ENCODE measurements at places on chromosomes 2 and 18.

DNA sequence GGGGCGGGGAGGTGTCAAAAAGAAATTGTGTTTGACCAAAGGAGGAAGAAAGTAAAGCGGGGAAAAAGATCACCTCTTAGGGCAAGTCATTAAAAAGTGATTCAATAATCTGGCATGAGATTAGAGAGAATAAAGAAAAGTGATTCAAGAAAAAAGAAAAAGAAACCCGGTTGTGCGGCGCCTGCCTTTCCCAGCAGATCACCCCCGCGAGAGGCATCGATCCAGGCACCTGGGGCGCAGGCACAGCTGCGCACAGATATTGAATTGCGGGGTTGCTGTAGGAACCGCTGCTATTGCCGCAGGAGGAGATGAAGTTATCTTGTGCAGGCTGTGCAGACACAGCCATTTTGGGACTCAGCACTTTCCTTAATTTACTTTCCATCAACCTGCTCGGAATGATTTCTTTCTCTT lies 71.2 kb downstream of the PLB1 start:
- DNase-seq: no peak

- no peak for DNase-seq
These were observed 66.7 kb downstream of the ASB1 start for GRCh38 chr2:238493411-238493810.

GRCh38 chr2:174577967-174578589 lies 19.5 kb downstream of the WIPF1 start:
- peak; percentile 55 for DNase-seq

- DNase-seq: no peak
These were observed 68.9 kb downstream of the PRPF40A start for GRCh38 chr2:152648336-152648735.

GRCh38 chr2:172634477-172634876 lies 78.6 kb downstream of the PDK1 start:
- no peak for DNase-seq

DNA sequence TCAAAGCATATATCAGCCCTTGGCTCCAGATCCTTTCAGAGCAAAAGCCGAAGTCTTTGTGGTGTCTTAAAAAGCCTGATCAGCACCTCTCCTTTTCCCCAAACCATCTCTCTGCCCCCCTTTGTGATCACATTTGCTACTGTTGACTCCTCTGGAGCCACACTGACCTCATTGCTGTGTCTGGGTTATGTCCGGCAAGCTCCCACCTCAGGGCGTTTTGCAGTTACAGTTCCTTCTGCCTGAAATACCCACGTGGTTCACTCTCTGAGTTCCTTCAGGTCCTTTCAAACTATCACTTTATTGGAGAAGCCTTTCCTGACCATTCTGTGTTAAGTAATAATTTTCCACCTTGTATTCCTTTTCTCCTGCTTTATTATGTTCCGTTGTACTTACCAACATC lies 11.8 kb downstream of the C2orf69 start:
- DNase-seq: no peak

- no peak for DNase-seq
These were observed 90.6 kb downstream of the GLI2 start for GRCh38 chr2:120826260-120826648.

- no peak for DNase-seq
These were observed 200.0 kb downstream of the ZNF407 start for GRCh38 chr18:74797577-74798151.

GRCh38 chr2:133774654-133775015 lies 206.4 kb upstream of the NCKAP5 start:
- DNase-seq: no peak

DNA sequence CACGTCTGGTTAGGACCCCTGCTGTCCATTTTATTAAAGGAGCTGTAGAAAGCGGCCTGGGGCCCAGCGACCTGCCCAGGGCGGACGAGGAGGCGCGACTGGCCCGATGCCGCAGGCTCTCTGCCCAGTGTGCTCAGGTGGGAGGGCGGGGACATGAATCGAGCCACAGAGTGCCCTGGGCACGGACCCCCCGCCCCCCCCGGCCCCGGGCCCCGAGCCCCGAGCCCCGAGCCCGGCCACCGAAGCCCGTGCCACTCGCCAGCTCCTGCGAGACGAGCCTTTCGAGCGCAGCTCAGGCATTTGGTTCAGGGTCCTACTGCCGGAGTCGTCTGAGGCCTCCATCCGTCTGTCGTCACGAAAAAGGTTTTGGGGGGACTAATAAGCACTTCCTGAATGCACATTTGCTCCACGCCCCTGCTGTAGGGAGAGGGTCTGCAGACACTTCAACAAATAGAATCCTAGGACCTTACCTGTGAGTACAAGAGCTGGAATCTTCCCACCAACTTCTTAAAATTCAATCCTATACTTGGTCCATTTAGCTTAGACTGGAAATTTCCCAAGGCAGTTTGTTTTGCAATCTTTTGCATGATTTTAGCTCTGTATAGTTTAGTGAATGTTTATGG lies 602 bp upstream of the ADAM17 start:
- DNase-seq: no peak

- DNase-seq: no peak
These were observed 276.5 kb upstream of the MGAT5 start for GRCh38 chr2:133977405-133977804.

- no peak for DNase-seq
These were observed 540.1 kb downstream of the NRXN1 start for GRCh38 chr2:50491541-50492476.

DNA sequence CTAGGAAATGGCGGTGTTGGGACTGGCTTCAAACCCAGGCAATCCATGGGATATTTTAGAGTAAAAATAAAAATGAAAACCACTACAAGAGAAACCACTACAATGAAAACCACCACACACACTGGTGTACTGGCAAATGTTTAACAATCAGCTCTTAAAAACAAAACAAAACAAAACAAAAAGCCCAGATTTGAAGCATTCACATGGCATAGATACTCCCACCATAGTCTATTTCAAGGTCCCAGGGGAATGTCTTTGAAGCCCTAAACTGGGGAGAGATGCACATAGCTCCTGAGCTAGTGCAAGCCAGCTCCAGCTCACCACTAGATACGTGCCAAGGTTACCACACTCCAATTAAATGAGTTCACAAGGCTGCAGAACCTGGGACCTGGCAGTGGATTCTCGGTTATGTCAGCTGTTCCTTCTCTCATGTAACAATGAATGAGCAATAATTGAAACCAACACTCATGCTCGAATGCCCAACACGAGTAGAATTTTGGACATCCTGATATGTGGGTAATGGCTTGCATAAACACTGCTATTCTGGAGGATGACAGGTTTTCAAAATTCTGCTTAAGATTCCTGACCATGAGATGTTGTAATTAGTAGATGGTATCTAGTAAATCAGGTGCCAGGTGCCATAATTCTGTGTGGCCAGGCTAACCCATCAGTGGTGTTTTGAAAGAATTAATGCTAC lies 102.2 kb downstream of the OSBPL6 start:
- DNase-seq: no peak

GRCh38 chr18:57095884-57096283 lies 51.0 kb upstream of the BOD1L2 start:
- no peak for DNase-seq

- no peak for DNase-seq
These were observed 93.9 kb upstream of the RAB12 start for GRCh38 chr18:8515142-8515865.

- DNase-seq: no peak
These were observed 46.8 kb downstream of the RNF138 start for GRCh38 chr18:32138332-32138982.

DNA sequence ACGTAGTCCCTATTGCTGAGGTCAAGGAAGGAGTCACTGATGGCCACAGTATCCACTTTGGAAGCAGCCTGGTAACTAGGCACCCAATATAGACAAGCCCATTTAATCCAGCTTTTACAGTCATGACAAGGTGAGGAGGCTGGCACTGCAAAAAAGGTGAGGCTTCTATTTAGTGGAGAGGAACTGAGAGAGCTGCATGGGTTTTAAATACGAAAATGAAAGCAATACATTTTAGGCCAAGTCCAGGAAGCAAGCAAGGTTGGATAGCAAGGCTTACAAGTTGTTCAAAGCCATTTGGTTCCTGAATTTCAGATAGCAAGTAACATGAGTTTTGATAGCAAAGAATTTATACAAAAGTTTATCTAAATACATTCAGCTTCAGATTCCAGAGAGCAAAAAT lies 80.4 kb downstream of the SGPP2 start:
- DNase-seq: no peak

- no peak for DNase-seq
These were observed 464.7 kb downstream of the TXNL1 start for GRCh38 chr18:56173542-56174220.

GRCh38 chr2:130837175-130837810 lies 579 bp downstream of the ARHGEF4 start:
- DNase-seq: no peak

DNA sequence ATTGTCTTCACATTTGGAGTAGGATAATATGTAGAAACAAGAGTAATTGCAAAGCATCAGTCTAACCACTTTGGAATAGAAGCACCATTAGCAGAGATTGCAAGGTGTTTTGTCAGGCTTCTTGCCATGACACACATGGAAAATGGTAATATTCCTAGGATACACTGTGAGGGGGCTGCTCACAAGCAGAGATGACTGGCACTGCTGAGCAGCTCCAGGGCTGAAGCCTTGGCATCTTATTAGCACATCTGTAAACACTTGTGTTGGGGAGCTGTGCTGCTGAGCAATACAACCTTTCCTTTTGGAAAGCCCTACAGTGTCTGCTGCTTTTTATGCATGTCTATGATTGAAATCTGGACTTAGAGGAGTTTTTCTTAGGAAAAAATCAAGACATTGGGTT lies 602.2 kb downstream of the XIRP2 start:
- no peak for DNase-seq

DNA sequence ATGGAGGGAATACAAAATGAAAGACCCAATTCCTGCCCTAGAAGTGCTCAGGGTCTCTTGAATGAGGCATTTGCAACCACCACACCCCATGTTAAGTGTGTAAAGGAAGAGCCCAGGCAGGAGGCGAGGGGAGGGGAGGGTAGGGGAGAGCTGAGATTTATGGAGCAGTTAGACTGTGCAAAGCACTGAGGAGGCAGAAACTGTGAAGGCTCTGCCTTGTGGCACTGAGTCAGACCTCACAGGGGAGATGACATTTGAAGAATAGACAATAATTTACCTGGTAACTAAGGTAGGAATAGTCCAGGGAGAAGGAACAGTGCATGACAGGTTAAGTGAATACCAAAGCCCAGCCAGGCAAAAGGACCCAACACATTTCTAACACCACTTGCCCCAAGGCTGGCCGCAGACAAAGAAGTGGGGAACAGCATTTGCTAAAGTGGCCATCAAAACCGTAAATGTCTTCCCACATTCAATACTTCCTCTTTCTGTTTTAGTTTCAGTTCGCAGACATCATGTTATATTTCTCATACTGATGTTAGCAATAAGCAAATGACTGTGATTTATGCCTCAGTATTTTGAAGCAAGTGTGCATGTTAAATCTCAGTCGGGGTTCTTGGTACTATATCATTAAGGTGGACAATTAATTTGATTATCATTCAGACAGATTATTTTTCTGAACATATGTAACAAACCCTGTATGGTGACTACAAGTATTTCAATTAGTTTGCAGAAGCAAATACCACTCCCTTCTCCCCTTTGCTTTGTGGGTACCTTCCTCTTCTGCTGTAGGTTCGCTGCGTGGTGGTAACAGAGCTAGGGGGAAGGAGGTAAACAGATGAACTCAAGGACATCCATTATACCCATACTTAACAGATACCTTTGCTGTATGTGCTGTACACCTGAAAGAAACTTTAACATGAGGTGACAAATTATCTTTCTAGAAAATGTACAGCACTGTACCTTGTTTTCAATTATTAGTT lies 27.5 kb downstream of the CDH20 start:
- DNase-seq: no peak

GRCh38 chr18:2971741-2972552 lies 41.0 kb downstream of the LPIN2 start:
- no peak for DNase-seq

- DNase-seq: no peak
These were observed 123.2 kb downstream of the EPHA4 start for GRCh38 chr2:221448844-221449390.

GRCh38 chr18:11719621-11720020 lies 30.6 kb downstream of the GNAL start:
- DNase-seq: no peak

- DNase-seq: no peak
These were observed 148.9 kb upstream of the SLC39A10 start for GRCh38 chr2:195508139-195508455.

DNA sequence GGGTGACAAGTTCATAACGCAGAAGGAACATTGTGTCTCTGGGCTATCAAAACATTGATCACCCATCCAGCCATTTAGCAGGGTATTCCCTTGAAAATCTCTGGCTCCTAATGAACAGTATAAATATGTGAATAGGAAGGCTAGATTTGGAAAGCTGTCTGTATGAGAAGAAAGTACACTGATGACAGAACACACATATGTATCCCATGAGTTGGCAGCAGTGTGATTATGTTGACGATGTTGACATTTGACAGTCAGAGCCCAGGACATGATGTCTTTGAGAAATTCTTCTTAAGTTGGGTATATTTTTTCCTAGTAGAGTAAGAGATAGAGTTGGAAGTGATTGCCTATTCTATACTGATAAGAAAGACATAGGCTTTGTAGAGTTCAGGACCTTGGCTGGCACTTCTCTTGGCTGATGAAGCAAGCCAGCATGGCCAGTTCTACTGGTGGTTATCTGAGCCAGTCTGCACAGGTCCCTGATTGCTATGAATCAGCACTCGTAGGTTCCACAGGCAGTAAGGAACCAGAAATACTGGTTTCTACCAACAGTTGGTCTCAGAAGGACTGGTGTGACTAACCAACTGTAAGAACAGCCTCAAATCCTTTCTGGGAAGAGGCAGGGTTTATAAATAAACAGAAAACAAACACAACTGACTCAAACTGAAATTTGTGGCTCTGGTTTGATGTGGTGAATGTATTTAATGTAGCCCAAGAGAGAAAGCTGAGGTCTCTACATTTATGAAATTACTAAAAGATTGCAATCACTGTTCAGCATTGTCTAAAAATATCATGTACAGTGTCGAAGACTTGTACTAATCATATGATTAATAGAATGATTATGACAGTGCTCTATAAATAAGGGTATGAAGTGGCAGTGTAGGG lies 43.9 kb upstream of the RAPH1 start:
- DNase-seq: no peak

GRCh38 chr18:41703744-41704530 lies 251.1 kb upstream of the PIK3C3 start:
- no peak for DNase-seq

DNA sequence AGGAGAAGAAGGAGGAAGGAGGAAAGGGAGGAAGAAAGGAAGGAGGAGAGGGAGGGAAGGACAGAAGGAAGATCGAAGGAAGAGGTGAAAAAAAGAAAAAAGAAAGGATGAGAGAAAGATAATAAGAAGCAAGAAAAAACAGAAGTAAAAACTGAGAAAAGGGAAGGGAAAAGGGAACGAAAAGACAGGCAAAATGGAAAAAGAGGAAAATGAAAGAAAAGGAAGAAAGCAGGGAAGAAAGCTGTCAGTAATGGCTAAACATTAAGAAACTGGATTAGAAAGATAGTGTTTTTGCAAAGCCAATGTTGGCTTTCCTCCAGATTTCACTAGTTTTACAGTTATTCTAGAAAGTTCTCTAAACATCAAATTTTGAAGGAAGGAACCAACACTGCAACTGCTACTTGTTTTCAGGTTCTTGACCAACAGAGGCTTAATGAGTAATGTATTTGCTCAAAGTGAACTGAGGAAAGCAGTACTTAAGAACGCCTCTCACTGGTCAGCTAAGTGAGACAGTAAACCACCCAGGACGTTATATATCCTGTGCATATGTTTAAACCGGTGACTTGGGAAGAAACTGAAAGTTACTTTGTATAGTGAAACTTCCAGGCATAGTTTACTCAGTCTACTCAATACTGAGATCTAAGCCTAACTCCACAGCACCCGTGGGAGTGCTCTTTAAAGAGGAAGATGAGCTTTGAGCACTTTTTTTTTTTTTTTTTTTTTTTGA lies 286.2 kb upstream of the TRIB2 start:
- DNase-seq: peak; percentile 28

- no peak for DNase-seq
These were observed 26.4 kb upstream of the COPS8 start for GRCh38 chr2:237059155-237059875.
